ENCODE measurements at places on chromosomes 2 and 18.

GRCh38 chr2:159506202-159506601 is 110.1 kb downstream of the BAZ2B start:
- DNase-seq = no peak

- no peak for DNase-seq
These were observed 17.0 kb downstream of the TTLL4 start for GRCh38 chr2:218727502-218728165.

DNA sequence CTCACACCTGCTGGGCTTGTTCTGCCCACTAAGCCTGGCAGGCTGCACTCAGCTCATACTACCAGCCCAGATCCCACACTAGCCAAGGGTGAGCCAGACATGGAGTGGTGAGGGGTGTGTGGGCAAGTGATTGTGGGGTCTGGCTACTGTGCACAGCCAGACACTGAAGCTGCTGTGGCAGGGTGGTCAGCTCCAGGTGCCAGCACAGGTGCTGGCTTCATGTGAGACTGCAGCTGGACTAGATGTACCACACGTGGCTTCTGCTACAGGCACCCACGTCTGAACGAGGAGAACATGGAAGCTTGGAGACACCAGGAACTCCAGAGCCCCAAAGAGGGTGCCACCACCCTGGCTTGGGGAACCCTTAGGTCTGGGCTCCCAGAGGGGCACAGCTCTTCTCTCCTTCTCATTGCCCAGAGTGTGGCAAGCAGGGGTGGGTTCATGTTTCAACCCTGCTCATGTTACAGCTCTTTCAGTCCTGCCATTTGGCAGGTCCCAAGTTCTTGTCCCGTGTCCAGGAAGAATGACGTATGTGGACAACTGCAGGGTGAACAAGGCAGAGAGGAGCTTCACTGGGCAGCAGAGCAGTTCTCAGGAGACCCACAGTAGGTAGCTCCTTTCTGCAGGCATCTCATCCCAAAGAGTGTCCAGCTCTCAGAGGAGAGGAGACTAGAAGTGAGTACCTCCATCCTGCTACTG is 1624.2 kb upstream of the TMEFF2 start:
- no peak for DNase-seq

GRCh38 chr2:97999536-97999935 is 3.8 kb upstream of the TMEM131 start:
- no peak for DNase-seq

DNA sequence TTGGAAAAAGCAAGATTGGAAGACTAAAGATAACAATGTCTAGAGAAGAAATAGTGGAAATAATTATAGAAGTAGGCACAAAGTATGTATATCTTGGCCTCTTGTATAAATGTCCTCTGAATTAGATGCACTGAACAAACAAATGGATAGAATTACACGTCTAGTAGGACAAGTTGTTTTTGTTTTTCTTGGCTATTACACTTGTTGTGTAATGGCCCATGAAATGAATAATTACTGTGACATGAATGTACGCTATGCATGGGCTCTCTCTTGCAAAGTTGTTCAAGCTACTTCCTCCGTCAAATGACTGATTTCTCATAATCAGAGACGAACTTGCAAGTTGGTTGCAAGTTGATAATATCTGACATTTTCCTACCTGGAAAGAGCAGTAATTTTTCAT is 126.2 kb downstream of the PDE1A start:
- DNase-seq = no peak

DNA sequence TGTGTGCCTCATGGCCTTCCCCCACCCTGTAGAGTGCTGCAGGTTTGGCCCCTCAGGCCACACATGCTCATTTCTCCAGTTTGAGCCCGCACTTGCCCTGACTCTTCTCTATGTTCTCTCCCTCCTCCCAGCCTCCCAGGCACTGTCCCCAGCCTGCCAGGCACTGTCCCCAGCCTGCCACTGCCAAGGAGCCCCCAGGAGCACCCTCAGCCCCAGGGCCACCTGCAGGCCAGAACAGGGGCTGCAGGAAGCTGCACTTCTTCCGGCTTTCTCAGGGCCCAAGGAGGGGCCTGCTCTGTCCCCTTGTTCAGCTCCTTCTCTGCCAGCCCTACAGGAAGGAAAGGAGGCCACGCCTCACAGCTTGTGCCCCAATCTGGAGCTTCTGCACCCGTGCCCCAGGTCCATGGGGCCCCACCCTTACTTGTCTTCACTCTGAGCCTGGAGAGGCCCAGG is 31.6 kb downstream of the CYP26B1 start:
- no peak for DNase-seq

GRCh38 chr2:17827316-17827715 is 11.1 kb downstream of the MSGN1 start:
- DNase-seq = no peak

- DNase-seq = no peak
These were observed 1.0 kb downstream of the ZDBF2 start for GRCh38 chr2:206275312-206276055.

DNA sequence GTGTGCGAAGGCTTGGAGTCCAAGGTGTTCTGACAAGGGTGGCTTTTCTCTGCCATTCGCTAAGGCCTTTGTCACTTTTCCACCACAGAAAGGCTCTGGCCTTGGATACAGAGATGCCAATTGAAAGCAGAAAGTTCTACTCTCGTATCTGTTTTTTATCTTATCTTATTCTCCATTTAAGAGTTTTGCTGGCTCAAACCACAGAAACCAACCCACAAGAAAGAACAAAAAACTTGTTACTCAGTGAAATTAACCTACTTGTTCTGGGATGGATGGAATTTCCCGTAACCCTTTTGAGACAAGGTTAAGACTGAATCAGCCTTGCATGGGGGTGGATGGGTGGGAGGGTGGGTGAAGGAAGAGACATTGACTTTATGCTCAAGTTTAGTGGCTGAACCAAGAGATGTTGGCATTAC is 221.7 kb downstream of the CDH20 start:
- no peak for DNase-seq

DNA sequence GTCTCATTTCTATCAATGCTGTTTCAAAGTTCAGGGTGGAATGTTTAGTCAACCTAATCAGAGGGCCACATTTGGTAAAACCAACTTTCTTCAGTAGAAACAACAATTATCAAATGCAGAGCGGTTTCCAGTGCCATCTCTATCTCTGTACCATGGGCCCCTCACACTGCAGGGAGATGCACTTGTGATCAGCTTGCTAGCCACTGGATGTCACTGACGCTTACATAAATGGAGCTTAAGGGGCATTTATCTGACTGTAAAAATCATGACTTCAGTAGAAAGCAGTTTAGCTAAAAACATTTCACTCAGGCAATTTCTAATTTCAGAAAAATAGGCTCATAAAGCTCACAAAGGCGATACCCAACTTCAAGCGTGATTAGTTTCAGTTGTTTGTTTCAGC is 678.0 kb downstream of the ZEB2 start:
- DNase-seq = no peak

Measured in T-helper 1 cell (primary cell).